CD4-positive, alpha-beta T cell treated with Interleukin-12 subunit alpha and Interleukin-12 subunit beta, for 1 hour (primary cell): ENCODE measurements at places on chromosomes 1 and 21.

DNA sequence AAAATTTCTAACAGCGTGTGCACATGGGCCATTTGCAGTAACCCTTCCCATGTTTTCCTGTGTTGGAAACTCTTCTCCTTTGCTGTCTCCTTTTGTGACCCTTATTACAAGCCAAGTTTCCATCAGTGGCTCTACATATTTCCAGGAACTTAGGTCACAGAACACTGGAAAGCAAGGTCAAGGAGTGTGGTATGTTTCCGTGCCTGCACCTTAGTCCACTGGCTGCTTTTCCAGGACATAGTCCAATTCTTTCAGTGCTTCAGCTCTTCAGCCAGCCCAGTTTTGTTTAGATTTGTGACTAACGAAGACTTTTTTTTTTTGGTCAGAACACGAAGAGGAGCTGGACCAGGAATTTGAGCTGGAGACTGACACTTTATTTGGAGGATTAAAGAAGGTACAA lies 33.8 kb downstream of the HHAT start:
- DNase-seq: no peak

- DNase-seq: no peak
Observed at GRCh38 chr1:203360547-203361185, 9.7 kb upstream of the FMOD start.

DNA sequence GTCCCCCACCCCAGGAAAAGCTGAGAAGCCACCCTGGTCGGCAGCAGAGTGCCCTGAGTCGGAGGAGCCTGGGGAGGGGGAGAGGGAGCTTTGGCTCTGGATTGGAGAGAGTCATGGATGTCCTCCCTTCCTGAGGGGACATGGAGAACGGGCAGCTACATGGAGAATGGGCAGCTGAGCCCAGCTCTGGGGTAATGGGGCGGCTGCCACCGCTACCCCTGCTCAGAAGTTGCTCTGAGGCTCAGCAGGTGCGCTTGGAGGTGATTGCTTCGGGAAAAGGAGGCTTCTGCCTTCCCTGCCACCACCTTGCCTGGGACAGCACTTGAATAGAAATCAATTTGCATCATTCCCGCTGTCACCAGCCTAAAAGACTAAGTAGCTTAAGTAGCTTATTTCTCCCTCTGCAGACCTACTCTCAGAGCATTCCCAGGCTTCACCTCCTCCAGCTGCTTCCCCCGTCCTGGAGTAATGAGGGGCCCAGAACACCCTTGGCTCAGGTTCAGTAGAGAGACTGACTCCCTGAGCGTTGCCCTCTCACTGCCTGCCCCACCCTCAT lies 8.3 kb downstream of the DISP3 start:
- no peak for DNase-seq

DNA sequence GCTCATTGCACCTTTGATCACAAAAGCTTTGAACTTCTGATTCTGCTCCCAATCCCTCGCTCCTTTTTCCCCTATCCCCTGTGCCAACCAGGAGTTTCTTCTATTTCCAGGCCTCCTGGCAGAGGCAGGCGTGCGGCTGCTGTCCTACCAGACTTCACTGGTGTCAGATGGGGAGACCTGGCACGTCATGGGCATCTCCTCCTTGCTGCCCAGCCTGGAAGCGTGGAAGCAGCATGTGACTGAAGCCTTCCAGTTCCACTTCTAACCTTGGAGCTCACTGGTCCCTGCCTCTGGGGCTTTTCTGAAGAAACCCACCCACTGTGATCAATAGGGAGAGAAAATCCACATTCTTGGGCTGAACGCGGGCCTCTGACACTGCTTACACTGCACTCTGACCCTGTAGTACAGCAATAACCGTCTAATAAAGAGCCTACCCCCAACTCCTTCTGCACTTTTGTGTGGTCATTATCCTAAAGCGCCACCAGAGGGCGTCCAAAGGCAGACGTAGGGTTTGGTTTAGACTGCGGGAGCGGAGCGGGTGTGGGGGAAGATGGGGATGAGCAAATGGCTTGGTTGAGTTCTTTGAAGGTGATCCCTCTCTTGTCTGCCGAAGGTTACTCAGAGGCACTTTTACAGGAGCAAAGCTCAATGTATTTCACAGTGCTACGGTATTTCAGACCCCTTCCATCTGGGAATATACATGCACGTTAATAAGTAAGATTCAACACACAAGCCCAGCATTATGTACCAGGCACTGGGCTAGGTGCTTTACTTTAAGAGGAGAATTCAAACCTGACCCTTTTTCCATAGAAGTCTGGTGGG lies 24.7 kb downstream of the HMGCS2 start:
- peak; percentile 24 for DNase-seq

DNA sequence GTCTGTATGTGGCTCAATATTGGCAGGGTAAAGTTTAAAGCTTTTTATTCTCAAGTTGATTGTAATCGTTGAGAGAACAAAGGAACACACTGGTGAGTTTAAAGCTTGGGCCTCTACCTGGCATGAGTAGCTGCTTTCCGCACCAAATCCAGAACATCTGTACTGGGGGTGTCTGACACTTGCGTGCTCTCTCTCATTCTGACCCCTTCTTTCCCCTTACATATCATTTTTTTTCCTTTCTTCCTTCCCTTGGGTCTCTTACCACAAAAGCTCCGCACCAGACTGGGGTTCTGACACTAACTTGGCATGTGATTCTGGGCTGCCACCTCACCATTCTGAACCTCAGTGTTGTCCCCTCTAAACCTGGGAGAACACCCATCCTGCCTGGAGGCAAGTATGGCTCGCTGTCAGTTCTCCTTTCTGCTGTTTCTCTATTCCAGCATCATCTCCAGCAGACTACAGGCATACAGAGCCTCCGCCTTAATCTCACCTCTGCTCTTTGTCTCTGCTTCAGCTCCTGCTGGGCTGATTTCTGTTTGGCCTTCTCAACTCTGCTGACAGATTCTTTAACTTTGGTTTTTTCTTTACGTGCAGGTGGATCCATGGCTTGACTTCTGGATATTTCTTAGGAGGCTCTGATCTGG lies 859 bp upstream of the ERMAP start:
- DNase-seq: no peak

- peak; percentile 55 for DNase-seq
Observed at GRCh38 chr1:221778535-221779142, 36.8 kb upstream of the DUSP10 start.

DNA sequence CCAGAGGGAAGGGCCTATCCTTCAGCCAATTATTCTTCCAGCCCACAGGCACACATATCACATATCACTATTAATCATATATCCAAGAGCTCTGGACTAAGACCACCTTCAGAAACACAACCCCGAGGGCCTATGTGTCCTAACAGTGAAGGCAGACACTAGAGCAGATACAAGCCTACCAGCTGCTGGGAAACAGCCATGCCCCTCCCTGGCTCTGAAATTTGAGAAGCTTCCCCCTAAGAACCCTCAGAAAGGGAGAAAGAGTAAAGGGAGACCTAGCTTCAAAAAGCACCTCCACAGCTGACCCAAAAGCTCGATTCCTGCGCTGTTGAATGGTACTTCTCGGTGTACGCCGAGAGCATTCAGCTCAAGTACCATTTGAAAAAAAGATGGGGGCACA lies 17.4 kb downstream of the CNN3 start:
- no peak for DNase-seq
